ENCODE measurements at places on chromosomes 3 and 15.

GRCh38 chr3:173957646-173958045, 560.1 kb downstream of the NLGN1 start:
- DNase-seq: peak; percentile 95

DNA sequence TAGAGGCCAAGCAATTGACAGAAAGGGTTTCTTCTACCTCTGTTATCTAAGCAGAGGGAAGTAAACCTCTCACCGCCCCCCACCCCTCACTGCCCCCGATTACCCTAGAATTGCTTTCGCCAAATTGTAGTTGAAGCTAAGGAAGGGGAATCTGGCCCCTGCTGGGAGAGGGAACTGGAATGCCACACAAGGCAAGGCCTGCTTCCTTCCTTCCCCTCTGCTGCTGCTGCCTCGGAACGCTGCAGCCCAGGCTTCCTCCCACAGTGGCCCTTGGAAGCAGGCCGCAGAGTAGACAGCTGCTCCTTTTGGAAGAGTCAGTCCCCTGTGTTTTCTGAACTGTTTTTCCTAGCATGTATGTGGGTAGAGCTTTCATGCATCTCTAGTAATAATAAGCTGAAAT, 21.6 kb downstream of the RLBP1 start:
- DNase-seq: peak; percentile 62

DNA sequence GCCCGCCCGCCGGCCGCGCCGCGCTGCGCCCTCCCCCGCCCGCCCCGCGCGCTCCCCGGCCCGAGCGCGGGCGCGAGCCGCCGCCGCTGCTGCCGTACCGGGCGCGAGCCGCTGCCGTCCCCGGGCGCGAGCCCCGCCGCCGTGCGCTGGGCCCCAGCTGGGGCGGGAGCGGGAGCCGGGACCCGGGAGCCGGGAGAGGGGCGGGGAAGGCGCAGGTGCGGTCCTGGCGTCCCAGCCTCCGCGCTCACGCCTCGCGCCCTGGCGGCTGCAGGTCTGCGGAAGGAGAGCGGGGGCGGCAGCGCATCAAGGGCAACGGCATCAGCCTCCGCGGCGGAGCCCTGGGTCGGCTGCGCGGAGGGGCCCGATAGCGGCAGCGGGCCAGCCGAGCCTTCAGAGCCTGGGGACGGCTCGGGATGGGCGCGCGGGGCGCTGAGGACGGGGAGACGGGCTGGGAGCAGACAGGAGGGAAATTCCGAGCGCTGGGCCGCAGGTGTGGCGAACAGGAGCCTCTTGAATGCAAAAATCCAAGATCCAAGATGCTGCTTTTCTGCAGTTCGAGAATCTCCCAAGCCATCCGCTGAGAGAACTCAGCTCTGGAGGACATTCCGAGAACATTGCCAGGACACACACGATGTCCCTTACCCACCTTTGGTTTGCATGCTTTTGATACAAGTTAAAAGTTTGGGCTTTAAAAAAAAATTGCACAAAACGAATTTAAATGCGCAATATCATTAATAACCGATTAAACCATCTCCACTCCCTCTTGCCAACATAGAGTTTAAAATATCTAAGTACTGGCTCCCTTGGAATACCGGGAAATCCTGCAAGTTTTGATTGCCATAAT, 251.1 kb downstream of the TJP1 start:
- DNase-seq: peak; percentile 63

GRCh38 chr15:77642793-77643430, 10.2 kb upstream of the LINGO1 start:
- DNase-seq: no peak

GRCh38 chr3:122356402-122356801, 26.6 kb downstream of the MIX23 start:
- peak; percentile 19 for DNase-seq

DNA sequence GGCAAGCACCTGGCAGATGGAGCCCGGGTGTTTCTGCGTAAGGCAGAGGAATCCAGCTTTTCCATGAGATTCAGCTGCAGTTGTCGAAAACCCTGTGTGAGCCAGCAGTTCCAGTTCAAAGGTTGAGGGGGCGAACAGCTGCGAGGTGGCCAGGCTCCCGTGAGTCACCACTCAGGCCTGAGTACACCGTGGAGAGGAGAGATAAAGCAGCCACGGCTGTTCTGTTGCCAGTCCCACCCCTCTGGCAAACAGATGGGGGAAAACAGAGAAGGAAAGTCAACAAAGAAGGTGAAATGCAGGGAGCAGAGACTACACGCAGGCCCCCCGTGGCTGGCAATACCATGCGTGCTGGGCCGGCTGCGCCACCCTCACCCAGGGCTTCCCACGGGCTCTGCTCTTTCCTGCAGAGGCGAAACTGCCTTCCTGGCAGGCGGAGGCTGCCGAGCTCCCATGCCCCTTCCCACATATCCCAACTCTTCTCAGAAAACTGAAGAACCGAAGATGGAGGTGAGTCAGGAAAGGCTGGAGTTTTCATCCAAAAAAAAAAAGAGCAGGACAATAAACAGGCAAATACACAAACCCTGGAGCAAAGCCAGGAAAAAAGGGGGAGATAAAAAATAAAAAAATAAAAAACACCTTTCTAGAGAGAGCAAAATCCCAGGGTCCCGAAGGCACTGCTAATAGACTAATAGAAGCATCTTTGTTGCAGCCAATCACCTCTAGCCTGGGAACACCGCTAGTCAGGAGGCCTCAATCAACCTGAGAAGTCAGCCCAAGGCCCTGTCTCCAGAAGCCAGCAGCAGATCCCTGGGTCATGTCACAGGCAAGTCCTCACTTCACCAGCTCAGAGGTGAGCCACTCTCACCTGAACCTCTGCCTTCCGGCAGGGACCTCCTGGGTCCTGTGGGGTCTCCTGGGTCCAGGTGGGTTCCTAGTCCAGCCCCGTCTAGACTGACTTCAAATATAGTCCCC, 37.7 kb downstream of the FAM174B start:
- DNase-seq: no peak

DNA sequence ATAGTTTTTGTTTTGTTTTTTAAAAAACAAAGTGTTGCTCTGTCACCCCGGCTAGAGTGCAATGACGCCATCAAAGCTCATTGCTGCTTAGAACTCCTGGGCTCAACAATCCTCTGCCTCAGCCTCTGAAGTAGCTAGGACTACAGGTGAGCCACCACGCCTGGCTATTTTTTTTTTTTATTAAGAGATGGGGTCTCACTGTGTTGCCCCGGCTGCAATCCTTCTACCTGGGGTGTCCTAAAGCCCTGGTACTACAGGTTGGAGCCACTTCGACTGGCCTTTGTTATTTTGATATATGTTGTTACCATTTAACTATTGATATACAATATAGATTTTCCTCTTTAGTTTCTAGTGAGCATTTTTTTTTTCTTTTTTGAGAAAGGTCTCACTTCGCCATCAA, 2.6 kb downstream of the NGLY1 start:
- no peak for DNase-seq

DNA sequence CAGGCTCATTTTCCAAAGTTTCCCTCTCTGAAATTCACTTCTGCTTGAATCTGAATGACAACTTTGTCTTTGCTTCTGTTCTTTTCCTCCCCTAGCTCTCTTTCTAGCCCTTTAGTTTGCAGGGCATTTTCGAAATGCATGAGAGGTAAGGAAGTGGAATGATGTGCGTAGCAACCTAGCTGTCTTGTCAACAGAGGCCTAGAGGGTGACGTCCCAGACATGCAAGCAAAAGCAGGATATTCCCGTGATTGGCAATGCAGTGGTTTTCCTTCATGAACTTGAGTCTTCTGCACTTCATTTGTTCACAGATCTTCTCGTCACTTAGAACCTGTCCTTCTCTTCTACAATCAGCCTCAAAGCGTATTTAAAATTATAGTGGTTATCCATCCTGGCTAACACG, 51.9 kb upstream of the PPP4R2 start:
- DNase-seq: no peak

DNA sequence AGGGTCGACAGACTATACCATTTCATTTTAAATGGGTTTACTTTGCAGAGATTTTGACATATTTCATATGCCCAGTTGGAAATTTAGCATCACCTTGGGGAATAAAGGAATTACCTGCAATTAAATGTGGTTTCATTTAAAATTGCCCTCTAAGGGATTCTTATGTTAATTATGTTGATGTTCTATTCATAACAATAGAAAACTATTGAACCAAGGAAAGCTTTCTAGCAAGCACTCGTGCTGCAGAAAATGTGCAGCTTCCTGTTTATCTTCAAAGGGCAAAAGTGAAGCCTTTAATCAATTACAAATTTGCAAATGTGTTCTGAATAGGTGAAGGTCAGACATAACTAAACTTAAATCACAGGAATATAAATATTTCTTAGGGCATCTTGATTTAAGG, 352.1 kb downstream of the CHST2 start:
- no peak for DNase-seq
